ENCODE measurements at places on chromosomes 3 and 15.
A peak's percentile ranks its signal among the peaks of the same experiment; 100 is the strongest.

DNA sequence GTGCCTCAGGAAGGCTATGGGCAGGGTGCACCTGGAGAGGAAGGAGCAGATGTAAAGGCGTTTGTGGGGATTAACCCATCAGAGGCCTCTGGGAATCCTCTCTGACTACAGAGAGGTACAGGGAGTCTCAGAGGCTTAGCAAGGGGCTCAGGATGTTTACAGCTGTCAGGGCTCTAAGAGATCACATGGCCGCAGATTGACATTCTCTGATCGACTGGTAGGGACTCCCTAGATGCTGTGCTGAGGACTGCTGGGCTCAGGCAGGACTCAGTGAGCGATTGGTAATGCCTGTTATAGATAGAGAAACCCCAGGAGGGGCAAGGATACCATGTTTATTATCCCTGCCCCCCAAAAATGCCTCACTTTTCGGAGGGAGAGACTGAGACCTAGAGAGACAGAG is 103.5 kb downstream of the CORO2B start:
- ATAC-seq, result peak; percentile 99

DNA sequence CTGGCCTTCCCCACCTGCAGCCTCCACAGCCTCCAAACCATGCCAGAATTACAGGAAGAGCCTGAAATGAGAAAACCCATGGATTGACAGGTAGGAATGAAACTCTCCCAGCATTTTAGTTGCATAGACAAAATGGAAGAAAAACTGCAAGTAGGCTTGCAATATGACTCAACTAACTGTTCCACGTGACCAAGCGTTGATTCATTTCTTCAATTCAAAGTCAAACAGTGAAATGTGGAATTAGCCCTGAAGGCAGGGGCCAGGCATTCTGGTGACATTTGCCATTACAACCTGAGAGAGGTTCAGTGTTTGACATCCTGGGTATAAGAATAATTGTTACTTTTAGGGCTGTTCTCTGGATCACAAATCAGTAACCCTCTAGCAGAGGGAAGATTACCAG is 676.5 kb upstream of the CFAP20DC start:
- ATAC-seq, result no peak

- no peak for ATAC-seq
These were observed 625.6 kb downstream of the SI start for GRCh38 chr3:164452707-164453106.

GRCh38 chr3:168847291-168847883 is 751.7 kb upstream of the GOLIM4 start:
- ATAC-seq, result peak; percentile 40

GRCh38 chr3:98185180-98185579 is 18.7 kb downstream of the OR5H15 start:
- ATAC-seq, result no peak

All from motor neuron (in vitro differentiated cells).